T-cell (primary cell): ENCODE measurements at places on chromosomes 12 and 14.

- no peak for DNase-seq
- no peaks in the 10 kb centered on the region for H3K4me1 ChIP-seq
- no peak overlapping the region for H3K4me3 ChIP-seq
- no peaks in the 10 kb centered on the region for H3K27me3 ChIP-seq
- no peaks in the 10 kb centered on the region for H3K36me3 ChIP-seq
- H3K27ac ChIP-seq = no peak overlapping the region
Measured at GRCh38 chr12:97109441-97109840, 202.4 kb downstream of the NEDD1 start.

DNA sequence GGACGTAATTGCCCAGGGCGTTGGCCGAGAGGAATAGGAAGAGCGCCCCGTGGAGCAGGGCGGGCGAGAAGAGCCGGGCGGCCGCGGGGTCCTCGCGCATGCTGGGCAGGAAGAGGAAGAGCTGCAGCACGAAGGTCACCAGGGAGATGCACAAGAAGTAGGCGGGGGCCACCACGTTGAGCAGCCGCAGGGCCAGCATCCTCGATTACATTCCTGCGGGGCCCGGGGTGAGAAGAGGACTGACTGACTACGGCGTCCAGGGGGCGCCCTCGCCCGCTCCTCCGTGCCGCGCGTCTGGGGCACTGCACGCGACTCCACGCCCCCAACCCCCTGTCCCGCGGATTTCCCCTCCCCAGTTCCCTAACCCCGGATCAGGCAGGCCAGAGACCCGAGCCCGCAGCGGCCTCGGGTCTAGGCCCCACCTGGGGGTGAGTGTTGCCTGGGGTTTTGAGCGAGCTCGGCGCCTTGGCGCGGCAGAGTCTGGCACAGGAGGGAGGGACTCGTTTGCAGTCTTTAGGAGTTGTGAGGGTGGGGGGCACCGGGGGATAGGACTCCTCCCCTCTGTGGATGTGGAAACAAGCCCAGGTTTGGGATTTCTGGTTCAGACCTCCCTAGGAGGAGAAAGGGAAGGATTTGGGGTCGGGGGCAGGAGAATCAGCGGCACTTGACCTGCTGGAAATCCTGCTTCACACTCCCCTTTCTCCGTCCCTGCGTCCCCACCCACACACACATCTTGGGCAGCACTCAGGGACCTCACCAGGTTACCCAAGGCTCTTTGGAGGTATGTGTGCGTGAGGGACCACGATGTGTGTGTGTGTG, 1.8 kb downstream of the ZDHHC22 start:
- no peaks in the 10 kb centered on the region for H3K36me3 ChIP-seq
- H3K4me3 ChIP-seq = no peak overlapping the region
- peak; percentile 25 for DNase-seq

- H3K27me3 ChIP-seq = no peaks in the 10 kb centered on the region
- no peaks in the 10 kb centered on the region for H3K4me1 ChIP-seq
- H3K27ac ChIP-seq = no peak overlapping the region
- no peak overlapping the region for H3K4me3 ChIP-seq
- DNase-seq = no peak
- peaks cover 2% of the 10 kb centered on the region for H3K36me3 ChIP-seq
Measured at GRCh38 chr12:54571193-54572188, 17.0 kb downstream of the PPP1R1A start.

DNA sequence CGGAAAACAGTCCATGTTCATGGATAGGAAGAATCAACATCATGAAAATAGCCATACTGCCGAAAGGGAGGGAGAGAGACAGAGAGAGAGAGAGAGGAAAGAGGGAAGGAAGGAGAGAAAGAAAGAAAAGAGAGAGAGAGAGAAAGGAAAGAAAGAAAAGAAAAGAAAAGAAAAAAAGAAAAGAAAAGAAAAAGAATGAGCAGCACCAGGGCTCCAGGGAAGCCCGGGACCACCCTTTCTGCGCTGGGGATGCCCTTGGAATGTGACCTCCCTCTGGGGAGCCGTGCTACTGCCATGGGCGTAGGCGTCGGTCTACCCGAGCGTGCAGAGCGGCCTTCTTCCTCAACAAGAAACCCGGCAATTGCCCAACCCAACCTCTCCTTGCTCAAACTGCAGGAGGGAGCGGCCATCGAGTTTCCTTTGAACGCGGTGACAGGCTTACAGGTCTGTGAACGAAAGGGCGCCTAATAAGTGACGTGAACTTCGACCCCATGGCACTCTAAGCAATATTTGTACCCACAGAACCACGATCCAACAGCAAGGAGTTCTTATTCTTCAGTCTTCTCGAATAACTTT, 16.9 kb downstream of the OR6S1 start:
- H3K4me3 ChIP-seq = peak overlapping the region; percentile 22
- H3K4me1 ChIP-seq = peaks cover 48% of the 10 kb centered on the region
- H3K27me3 ChIP-seq = peaks cover 21% of the 10 kb centered on the region
- H3K36me3 ChIP-seq = no peaks in the 10 kb centered on the region

DNA sequence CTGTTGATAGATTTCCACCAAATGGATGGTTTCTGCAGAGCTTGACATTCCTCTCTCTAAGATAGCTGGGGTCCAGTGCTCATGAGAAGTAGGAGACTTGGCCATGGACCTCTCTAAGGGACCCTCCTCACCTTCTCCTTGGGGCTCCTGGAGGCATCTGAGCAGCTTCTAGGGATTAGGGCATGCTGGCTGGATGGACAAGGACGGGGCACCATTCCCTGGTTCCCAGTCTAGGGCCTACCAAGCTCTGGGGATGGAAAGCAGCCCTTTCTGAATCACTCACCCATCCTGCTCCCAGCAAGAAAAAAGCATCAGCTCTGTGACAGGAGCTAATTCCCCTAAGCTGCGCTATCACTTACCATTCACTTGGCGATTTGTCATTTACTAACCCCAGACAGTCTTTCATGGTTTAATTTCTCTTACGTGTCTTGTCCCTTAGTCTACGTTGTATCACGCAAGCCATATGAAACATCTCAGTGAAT, 39.5 kb downstream of the VWF start:
- H3K27ac ChIP-seq = no peak overlapping the region
- no peaks in the 10 kb centered on the region for H3K36me3 ChIP-seq
- DNase-seq = no peak
- peaks cover 19% of the 10 kb centered on the region for H3K27me3 ChIP-seq
- no peak overlapping the region for H3K4me3 ChIP-seq

DNA sequence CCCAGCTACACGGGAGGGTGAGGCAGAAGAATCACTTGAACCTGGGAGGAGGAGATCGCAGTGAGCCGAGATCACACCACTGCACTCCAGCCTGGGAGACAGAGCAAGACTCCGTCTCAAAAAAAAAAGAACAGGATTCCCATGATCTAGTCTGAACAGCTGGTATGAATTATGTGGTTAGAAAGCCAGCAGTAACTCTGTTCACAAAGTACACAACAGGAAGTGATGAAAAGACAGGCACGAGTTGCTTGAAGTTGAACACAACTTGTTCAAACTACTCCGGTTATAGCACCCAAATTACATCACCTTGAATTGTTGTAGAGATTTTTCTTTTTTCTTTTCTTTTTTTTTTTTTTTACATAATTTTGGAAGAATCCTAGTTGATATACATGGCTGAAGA, 238.8 kb upstream of the RGS6 start:
- no peaks in the 10 kb centered on the region for H3K36me3 ChIP-seq
- no peaks in the 10 kb centered on the region for H3K27me3 ChIP-seq
- H3K4me3 ChIP-seq = no peak overlapping the region
- H3K4me1 ChIP-seq = peaks cover 42% of the 10 kb centered on the region

- no peak overlapping the region for H3K4me3 ChIP-seq
- no peaks in the 10 kb centered on the region for H3K36me3 ChIP-seq
- no peaks in the 10 kb centered on the region for H3K27me3 ChIP-seq
Measured at GRCh38 chr12:52193991-52194390, 2.2 kb upstream of the KRT80 start.

- no peak for DNase-seq
- H3K4me3 ChIP-seq = no peak overlapping the region
- no peaks in the 10 kb centered on the region for H3K36me3 ChIP-seq
- no peaks in the 10 kb centered on the region for H3K27me3 ChIP-seq
- H3K4me1 ChIP-seq = peaks cover 37% of the 10 kb centered on the region
Measured at GRCh38 chr12:93381161-93381975, 3.6 kb downstream of the NUDT4 start.

GRCh38 chr12:112107306-112108201, 1.0 kb downstream of the NAA25 start:
- peak overlapping the region; percentile 13 for H3K27ac ChIP-seq
- H3K4me1 ChIP-seq = peaks cover 33% of the 10 kb centered on the region
- no peak for DNase-seq
- H3K36me3 ChIP-seq = no peaks in the 10 kb centered on the region
- H3K27me3 ChIP-seq = no peaks in the 10 kb centered on the region
- peak overlapping the region; percentile 96 for H3K4me3 ChIP-seq

- H3K4me3 ChIP-seq = no peak overlapping the region
- DNase-seq = no peak
- H3K4me1 ChIP-seq = no peaks in the 10 kb centered on the region
- H3K36me3 ChIP-seq = no peaks in the 10 kb centered on the region
- no peaks in the 10 kb centered on the region for H3K27me3 ChIP-seq
Measured at GRCh38 chr12:123828854-123829547, 66.9 kb downstream of the DNAH10 start.

- no peak overlapping the region for H3K27ac ChIP-seq
- no peaks in the 10 kb centered on the region for H3K27me3 ChIP-seq
- H3K36me3 ChIP-seq = peaks cover 3% of the 10 kb centered on the region
- DNase-seq = no peak
- no peak overlapping the region for H3K4me3 ChIP-seq
Measured at GRCh38 chr12:116996621-116997020, 85.9 kb downstream of the FBXW8 start.

GRCh38 chr14:33800735-33801163, 150.1 kb downstream of the EGLN3 start:
- H3K27ac ChIP-seq = no peak overlapping the region
- no peak for DNase-seq
- no peaks in the 10 kb centered on the region for H3K4me1 ChIP-seq
- no peaks in the 10 kb centered on the region for H3K36me3 ChIP-seq
- H3K27me3 ChIP-seq = peaks cover 19% of the 10 kb centered on the region

DNA sequence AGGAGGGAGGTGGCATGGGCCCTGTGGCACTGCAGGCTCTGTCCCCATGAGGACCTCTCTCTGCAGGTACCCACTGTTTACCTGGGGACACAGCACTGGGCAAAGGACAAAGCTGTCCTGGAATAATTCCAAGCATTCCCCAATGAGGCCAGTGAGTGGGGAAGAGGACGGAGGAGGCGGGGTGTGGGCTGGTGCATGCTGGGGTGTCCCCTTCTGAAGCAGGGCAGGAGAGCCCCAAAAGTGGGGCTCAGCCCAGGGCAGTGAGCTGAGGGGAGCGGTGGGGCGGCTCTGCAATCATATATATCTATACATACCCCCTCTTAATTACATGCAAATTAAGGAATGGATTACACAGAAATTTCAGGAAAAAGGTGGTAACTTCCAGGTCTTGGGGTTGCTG, 315.8 kb downstream of the ADGRD1 start:
- DNase-seq = no peak
- H3K27me3 ChIP-seq = no peaks in the 10 kb centered on the region
- H3K36me3 ChIP-seq = no peaks in the 10 kb centered on the region
- H3K4me1 ChIP-seq = no peaks in the 10 kb centered on the region

GRCh38 chr12:72012874-72013273, 74.2 kb downstream of the TPH2 start:
- H3K36me3 ChIP-seq = no peaks in the 10 kb centered on the region
- no peak for DNase-seq
- H3K4me1 ChIP-seq = no peaks in the 10 kb centered on the region

DNA sequence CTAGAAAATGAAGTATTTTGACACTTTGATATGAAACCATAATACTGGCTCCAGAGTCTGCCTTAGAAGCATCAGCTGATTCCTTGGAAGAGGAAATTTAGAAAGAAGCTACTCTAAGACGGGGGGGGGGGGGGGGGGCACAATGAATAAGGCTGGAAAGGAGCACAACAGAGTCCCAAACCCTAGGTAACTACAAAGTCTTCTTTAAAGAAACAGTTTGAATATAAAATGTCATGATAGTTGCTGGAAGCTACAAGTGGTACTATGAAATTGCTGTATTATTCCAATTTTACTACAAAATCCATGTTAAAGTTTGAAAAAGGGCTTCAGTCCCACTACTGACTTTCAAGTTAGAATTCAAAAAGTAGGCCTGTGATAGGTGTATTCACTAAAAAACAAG, 31.6 kb downstream of the CDK17 start:
- H3K27me3 ChIP-seq = no peaks in the 10 kb centered on the region
- H3K4me1 ChIP-seq = peaks cover 26% of the 10 kb centered on the region
- H3K36me3 ChIP-seq = no peaks in the 10 kb centered on the region
- H3K27ac ChIP-seq = no peak overlapping the region
- H3K4me3 ChIP-seq = no peak overlapping the region

- H3K27me3 ChIP-seq = no peaks in the 10 kb centered on the region
- H3K36me3 ChIP-seq = no peaks in the 10 kb centered on the region
- no peaks in the 10 kb centered on the region for H3K4me1 ChIP-seq
- DNase-seq = peak; percentile 4
Measured at GRCh38 chr14:59301354-59301753, 112.9 kb downstream of the DAAM1 start.

GRCh38 chr12:2641761-2642160, 153.0 kb upstream of the FKBP4 start:
- no peak for DNase-seq
- no peaks in the 10 kb centered on the region for H3K36me3 ChIP-seq
- no peak overlapping the region for H3K4me3 ChIP-seq
- peaks cover 16% of the 10 kb centered on the region for H3K4me1 ChIP-seq
- H3K27ac ChIP-seq = no peak overlapping the region
- H3K27me3 ChIP-seq = no peaks in the 10 kb centered on the region

- peak overlapping the region; percentile 85 for H3K27ac ChIP-seq
- H3K4me3 ChIP-seq = no peak overlapping the region
- peaks cover 33% of the 10 kb centered on the region for H3K4me1 ChIP-seq
- no peaks in the 10 kb centered on the region for H3K36me3 ChIP-seq
- no peaks in the 10 kb centered on the region for H3K27me3 ChIP-seq
Measured at GRCh38 chr12:106300761-106301160, 1.8 kb upstream of the TCP11L2 start.
